ENCODE measurements at places on chromosomes 7 and 10.
A peak's percentile ranks its signal among the peaks of the same experiment; 100 is the strongest.

DNA sequence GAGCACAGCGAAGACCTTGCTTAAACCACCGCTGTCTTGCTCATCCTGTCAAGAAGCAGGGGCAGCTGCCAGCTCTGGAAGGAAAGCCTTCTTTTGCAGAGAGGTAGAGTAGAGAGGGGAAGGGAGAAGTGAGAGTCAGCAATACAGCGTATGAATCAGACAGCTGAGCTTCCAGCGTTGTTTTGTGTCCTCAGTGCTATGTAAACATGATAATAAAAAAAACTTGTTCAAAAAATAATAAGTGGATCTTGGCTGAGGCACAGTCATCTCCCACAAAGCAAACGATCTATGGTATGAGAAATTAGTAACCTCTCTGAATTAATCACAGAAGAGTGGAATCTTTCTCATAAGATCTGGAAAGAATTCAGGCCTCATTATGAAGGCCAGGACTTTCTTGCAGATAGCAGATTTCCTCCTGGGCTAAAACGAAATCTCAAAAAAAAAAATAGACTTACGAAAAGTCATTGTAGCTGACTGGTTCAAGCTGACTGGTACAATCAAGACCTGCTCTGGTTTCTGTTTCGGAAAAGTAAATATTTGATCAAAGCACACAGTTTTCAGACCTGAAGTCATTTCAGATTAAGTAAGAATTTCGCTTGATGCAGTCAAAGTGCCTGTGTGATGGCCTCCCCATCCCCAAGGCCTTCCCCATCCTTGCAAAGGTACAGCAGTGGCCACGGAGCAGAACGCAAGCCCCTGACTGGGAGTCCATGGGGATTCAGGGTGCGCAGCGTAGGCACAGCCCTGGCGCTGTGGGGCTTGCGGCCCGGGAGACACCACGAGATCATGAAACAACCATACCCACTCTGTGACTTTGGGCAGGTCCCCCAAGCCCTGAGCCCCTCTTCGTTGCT is 29.4 kb downstream of the CHST15 start:
- DNase-seq, result no peak

DNA sequence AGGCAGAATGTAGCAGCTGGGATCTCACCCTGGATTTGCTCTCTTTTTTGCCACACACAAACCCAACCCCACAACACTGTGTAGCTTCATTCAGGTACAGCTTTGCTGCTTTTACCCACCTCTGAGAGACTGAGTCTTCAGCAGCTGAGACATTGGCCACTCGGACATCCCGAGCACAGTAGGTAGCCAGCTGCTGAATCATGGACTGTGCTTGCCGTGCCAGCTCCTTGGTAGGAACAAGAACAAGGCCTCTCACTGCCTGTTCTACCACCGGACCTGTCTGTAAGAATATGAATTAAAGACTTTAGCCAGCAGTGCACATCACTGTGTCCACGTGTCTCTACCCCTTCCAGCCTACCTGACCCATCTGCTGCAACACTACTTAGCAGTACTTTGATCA is 937 bp downstream of the DDX56 start:
- no peak for DNase-seq

GRCh38 chr10:99775850-99776249 is 6.6 kb upstream of the ABCC2 start:
- no peak for DNase-seq

DNA sequence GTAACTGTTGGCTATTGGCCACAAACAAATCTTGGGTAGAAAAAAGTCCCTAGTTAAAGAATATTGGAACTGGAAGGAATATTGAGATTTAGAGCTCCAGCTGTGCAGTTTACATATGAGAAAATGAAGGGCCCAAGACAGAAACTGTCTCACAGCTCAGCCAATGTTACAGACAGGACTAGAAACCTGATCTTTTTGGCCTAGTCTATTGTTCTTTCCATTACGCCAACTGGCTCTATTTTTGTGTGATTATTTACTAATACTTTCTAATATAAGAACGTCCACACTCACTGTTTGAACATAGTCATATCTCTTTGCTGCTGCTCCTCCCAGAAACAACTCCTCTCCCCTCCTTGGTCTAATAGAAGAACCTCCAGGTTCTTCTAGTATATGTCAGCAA is 1.2 kb downstream of the WEE2 start:
- DNase-seq, result no peak

DNA sequence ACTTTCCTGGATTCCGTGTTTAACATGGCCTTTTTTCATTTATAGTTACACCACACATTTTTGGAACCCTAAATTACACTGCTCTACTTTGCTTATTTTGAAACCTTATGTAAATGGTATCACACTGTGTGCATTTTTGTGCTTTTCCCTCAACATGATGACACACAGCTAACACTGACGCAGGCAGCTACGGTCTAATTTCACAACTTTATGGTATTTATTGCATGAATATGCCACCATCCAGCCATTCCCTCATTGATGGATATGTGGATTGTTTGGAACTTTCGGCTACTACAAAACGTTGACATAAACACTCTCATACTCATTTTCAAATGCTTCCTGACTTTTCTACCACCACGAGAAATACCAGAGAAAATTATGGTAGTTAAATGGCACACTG is 6.9 kb downstream of the PAPOLB start:
- no peak for DNase-seq

- no peak for DNase-seq
These were observed 1094.6 kb downstream of the GATA3 start for GRCh38 chr10:9149134-9149533.

- DNase-seq, result no peak
These were observed 2.4 kb downstream of the PSMC2 start for GRCh38 chr7:103349805-103350204.

DNA sequence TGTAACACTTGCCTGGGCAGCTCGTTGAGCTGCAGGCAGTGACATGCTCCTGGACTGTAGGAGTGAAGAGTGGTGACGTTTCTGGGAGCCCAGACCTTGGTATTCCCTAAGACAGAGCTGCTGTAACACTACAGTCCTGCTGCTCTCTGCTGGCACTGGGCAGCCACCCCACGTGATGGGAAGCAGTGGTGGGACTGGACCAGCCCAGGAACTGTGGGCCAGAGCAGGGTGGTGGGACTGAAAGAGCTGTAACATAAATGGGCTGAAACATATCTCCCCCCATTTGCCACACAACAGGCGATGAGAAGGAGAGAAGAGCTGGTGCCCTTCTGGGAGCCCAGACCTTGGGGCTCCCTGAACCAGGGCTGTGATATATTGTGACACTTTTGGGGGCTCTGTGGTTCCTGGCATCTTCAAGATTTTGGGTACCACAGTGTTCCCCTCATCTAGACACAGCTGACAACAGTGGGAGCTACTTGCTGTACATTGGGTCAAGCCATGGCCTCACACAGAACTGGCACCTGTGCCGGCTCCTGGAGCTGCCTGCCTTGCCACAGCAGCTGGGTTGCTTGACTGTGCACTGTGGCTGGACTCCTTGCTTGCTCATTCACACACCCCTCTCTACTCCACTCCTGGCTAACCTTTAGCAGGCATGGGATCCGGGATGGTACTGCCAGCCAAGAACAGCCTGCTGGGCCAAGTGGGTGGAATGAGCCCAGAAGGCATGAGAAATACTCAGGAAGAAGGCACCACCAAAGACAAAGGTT is 161.3 kb upstream of the PCDH15 start:
- DNase-seq, result no peak

- no peak for DNase-seq
These were observed 44.6 kb downstream of the COL17A1 start for GRCh38 chr10:104040862-104041789.

DNA sequence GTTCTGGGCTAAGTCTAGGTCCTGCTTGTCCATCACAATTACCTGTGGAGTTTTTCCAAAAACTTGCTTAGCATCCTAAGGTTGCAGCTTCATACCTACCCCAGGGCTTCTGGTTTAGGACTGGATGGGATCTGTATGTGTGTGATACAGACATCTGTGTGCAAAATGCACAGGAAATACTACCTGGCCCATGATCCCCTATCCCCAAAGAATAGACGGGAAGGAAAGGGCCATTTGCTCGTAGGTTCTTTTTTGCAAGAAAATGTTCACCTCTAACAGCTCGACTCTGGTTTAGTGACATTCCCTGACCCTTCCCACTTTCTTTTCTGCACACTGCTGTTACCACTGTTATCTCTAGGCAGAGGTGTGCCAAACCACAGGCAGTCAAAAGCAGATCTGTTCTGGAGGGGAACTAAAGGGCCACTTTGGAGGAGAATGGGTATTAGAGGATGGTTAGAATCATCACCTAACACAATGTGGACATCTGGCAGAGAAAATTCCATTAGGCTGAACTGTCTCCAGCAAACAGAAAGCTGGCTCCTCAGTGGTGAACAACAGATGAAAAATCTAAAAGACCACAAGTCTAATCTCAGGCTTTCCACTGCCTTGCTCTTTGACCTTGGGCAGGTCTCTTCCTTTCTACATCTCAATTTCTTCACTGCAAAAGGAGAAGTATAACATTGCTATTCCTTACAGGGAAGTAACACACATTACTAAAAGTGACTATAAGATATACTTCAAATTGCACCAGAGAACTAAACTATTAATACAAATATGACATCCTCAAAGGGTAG is 107.4 kb downstream of the UBE2H start:
- DNase-seq, result no peak

DNA sequence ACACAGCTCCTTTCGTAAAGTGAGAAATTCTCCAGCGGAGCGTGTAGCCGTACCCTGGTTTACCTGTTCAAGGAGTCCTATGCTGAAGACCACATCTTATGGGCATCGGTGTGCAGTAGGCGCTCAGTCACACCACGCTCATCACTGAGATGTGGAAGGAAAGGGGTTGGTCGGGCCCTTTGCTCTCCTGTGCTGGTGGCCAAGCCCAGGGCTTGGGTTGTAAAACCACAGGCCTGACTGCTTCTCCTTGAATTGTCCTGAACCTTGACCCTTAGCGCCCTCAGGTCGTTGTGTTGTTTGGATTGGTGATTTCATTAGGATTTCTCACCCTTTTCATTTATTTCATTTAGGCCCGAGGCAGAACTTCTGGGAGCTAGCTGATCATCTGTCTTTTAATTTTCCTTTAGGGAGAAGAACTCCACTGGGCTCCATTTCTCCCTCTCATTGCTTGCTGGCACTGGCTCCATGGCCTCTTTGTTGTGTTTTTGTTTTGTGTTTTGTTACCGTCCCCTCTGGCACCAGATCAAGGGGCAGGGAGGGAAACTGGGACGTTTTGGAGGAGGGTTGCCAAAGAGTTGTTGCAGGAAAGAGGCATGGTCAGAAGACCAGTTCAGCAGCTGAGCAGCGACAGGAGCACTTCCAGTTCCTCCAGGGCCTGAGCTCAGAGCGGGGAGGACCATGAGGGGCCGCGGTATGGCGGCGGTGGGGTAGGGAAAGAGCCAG is 511.4 kb upstream of the GALNT17 start:
- DNase-seq, result no peak

DNA sequence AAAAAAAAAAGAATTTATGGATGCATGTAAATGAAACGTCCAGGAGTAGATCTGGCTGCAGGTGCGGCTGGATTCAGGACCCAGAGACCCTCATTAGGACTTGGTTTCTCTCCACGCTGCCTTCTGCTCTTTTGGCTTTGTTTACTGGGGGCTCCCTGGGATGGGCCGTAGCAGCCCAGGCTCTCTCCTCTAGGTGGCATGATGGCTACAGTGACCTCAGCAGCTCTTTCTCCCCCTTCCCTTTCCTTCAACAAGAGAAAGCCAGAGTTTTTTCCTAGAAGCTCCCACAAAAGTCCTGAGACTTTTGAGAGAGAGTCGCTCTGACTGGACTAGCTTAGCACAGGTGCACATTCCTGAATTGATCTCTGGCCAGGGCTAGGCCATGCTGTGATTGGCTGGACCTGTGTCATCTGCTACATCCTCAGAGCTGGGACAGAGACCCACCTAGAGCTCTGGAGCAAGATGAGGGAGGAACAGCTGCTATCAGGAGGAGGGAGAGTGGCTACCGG is 67.8 kb upstream of the PDCD4 start:
- DNase-seq, result peak; percentile 29

DNA sequence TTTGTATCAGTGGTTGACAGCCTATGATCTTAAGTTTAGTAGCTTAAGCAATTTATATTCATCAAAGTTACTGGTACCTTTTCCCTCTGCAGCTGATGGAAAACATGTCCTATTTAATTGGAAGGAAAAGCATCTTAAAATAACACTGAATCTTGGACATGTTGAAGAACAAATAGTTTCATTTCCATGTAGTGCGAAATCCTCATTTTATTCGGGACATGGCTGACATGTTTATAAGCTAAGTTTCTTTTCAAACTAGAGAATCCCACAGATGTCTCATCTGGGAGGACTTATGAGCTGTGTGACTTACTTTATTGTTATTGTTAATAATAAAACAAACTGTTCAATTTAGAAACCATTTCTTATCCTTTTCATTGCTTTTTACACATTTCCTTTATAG is 461.0 kb downstream of the SUGCT start:
- no peak for DNase-seq

DNA sequence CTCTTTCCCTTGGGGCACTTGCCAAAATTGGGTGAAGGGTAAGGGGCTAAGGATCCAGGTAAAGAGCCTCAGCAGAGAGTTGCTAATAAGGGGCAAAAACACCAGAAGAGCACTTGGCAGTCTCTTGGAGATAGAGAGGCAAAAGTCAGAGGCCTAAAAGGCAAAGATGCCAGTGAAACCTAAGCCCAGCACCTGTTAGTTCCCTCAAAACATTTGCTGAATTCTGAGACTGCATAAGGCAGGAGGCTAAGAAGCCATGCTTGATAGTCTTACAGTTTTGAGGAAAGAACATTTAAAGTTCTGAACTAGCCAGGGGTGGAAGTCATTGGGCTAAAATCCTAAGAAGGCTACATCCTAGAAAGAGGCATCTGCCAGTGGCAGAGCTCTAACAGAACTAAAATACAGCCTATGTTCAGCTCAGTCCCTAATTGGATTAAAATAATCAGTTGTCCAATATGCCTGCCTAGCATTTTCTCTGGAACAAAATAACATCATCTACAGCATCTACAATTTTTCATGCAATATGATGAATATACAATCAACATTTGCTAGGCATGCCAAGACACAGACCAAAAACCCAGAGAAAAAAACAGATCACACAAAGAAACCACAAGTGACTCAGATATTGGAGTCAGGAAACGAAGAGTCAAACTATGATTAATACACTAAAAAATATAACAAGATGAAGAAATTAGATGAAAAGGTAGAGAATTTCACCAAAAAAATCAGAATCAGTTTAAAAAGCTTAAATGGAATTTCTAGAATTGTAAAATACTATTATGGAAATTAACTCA is 7.7 kb downstream of the HTR7 start:
- no peak for DNase-seq

DNA sequence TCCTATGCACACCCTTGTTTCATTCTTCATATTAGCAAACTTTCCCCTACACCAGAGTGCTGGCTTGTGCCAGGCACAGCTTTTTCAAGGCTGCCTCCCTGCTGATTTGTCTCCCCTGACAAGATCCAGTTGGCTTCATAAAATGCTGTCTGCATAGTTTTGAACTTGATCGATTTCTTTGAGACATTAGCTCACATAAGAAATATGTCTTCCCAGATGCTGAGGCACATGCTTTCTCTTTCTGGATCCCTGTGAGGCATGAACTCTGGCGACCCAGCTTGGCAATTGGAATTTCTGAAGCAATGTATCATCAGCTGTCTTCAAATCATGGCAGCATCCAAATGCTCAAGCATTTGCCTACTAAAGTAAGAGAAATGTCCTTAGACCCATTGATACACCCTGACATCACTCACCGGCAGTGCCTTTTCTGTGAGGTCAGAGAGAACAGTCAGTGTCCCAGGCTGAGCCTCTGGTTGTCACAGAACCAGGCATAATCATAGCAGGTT is 616.4 kb upstream of the GHITM start:
- DNase-seq, result no peak

- DNase-seq, result no peak
These were observed 45.2 kb downstream of the MTERF1 start for GRCh38 chr7:91835091-91835825.
